ENCODE measurements at places on chromosomes 6 and 20.

GRCh38 chr6:4891141-4891540 lies 112.7 kb downstream of the RPP40 start:
- no peak for DNase-seq

DNA sequence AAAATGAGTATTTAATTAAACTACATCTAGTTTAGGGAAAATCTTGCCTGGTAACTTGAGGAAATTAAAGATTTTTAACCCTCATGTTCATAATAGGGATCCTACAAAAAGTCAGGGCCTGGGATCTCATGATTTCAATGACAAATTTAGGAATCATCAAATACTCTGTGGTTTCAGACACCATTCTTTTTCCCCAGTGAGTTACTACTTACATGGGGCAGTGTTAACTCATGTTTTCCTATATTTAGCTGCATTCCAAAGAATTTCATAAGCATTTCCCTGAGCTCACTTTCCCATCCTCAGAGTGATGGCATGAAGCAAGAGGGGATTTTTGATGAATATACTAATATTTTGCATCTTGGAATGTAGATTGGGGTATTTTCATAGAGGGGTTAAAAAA lies 321.7 kb downstream of the CENPW start:
- DNase-seq = no peak

DNA sequence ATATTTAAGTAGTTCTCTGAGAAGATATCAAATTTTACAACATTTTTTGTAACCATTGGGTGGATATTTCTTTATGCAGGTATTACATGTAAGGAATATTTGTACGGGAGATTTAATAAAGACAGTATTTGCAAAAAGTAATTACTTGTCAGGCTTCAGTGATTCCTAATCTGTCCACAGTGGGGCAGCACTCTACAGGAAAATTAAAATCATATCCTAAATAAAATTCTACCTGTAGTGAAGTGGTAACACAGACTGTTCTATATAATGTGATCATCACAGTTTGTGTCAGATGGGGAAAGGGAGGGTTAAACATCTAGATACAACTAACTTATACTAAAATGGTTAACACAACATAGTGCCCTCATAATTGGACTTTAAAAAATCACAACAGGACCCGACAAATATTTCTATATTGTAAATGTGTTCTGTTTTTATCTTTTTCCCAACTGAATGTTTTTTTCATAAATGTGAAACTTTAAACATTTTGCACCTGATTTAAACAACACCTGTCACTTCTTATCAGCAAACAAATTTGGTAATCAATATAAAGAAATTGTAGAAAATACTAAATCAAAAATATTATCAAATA lies 145.6 kb upstream of the MANEA start:
- DNase-seq = no peak

DNA sequence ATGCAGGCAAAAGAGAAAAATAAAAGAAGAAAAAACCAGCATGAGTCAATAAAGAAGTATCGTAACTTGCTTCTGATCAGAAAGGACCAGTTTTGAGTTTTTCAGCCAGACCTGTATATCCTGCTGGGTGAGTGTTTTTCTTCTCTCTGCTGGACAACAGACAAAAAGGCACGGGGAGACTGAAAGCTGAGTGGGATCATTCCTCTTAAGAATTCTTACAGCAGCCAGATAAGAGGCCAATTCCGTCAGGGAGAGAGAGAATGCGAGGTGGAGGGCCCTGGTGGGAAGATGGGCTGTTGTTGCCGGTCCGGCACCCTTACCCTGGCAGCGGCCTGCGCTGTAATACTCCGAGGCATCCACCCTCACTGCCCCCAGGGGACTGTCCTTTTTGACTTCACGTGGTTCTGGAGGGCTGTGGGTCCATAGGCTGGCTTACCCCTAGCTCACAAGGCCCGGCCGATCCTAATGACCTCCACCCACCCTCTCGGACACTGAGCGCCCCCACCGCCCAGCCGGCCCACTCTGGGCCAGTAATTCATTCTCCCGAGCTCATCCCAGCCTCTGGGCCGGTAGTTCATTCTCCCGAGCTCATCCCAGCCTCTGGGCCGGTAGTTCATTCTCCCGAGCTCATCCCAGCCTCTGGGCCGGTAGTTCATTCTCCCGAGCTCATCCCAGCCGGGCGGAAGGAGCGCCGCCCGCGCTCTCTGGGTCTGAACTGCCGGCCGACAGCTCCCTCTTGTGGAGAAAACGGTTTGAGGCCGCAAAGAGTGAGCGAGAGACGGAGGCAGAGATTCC lies 118.3 kb upstream of the SIRPA start:
- DNase-seq = peak; percentile 67

GRCh38 chr6:99818161-99818560 lies 175.9 kb downstream of the MCHR2 start:
- DNase-seq = no peak

DNA sequence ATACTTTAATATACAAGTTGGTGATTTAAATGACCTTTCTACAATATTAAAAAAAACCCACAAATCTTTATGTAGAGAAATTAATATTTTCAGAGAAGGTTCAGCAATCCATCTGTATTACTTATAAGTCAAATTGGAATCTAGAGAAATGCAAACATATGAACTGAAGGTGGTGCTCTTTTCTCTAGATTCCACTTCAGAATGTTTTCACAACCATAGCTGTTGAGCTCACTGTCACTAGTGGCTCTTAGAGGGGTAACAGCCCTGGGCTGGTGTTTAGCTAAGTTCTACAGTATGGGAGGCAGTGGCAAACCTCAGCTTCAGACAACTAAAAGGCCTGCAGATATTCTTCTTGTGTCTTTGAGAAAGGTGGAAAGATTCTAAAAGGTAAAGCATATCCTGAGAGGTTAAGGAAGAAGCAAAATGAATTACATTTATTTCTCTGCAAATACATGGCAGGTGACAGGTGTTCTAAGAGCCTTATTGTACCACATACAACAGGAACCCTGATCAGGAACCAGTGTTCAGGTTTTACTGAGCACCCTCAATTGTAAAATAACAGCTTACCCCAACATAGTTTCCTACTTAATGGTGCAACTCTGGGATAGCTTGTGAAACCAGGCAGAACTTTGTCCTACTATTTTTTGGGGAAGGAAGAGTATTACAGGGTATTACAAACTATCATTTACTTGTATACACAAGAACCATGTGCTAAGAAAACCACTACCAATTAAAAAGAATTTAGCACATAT lies 56.6 kb upstream of the SAMHD1 start:
- DNase-seq = no peak

DNA sequence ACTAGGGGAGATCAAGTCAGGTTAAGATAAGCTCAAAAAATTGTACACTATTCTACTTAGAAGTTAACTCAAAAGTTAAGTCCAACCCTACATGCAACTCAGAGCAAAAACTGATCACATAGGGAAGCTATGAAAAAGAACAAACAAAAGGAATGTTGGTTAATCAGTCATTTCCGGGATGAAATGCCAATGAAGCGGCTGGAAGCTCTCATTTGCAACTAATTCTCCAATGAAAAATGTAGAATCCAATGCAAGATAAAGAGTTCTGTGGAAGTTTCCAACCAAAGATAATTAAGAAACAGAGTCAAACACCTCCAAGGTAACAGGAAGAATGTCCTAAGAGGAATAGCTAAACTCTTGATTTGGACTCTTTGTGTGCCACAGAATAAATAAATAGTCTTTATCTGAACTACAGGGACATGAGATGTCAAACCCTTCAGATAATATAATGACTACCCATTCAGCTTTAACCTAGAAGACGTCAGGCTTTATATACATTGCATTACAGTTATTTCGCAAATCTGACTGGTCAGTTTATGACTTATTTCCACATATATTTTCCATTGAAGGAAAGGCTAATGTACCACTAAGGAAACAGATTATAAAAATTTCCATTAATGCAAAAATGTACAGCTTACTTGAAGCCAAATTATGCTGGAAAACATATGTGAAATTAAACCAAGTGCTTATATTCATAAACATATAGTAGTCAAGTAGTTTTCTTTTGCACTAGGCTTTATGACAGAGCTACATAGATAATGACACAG lies 48.0 kb upstream of the DST start:
- no peak for DNase-seq

DNA sequence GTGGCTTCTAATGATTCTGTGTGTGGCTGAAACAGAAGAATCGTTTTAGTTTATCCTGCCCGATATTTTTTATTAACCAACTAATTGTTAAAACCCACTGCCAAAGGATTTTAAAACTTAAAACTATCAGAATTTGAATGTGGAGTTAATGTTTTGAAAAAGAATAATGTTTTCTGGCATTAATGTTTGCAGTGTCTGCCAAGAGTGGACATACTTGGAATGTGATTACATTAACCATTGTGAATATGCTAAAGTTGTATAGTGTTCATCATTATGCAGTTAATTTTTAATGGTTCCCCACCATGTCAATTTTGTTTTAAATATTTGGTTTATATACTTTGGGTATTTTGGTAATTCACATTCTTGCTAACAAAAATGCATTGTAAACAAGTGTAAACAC lies 24.4 kb downstream of the DCBLD1 start:
- DNase-seq = no peak

DNA sequence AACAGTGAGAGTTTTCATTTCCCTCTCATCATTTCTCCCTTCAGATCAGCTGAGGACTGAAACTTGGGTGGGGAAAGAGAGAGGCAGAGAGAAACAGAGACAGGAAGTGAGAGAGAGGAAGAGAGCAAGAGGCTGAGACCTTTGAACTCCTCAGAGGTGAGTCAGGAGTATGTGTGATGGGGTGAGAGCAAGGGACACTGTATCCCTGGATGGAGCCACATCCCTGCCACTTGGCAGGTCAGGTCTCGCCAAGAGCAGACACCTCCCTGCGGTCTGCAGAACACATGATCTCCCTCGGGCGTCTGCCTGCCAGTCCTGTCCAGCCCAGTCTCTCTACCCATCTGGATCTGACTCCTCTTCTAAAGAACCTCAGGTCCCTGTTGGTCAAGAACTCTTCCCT lies 62.7 kb upstream of the SYNDIG1 start:
- DNase-seq = no peak

DNA sequence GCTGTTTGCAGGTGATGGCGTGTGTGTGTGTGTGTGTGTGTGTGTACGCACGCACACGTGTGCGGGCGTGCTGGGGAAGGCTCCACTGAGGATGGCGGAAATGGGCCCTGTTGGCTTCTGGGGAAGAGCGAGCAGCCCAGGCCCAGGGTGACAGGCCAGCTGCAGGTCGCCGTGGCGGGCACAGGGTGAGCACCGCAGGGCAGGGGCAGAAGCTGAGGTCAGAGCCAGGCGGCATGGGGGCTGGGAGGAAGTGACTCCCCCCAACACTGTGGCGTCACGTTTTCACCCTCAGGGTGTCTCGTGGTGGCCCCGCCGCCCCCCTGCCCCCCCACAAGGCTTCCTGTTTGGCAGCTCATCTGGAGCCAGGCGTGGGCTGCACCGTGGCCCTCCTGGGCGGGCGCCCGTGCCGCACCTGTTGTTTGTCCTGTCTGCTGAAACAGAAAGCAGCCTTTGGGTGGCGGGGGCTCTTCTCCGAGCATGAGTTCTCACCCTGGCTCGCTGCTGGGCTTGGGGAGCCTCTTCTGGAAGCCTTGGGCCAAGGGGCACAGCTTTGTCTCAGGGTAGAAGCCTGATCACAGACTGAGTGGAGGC lies 7.1 kb downstream of the RBM38 start:
- peak; percentile 78 for DNase-seq

DNA sequence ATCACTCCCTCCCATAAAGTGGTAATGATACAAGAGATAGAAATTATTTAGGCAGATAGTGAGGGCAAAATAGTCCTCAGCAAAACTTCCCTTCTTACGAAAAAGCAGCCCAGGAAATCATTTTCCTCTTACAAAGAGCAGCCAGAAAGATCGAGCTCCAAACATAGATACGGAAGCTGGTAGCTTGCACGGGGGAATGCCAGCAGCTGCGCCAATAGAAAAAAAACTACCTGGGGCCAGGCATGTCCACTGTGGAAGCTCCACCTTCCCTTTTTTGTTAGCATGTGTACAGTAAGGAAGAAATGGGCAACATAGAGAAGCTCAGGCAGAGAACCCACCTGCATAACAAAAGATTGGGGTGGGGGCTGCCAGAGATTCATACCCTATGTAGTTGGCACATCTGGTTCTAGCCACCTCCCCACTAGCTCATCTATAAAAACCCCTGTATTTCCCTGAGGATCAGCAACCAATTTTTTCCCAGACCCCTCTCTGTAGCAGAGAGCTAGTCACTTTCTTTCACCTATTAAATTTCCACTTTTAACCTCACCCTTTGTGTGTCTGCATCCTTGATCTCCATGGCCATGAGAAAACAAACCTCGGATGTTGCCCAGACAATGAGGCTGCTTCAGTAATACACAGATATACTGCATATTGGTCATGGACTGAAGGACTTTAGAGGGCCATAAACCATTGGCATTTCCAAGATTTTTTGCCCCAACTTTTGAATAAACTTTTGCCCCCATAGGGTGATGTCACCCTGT lies 52.1 kb downstream of the SOD2 start:
- no peak for DNase-seq

DNA sequence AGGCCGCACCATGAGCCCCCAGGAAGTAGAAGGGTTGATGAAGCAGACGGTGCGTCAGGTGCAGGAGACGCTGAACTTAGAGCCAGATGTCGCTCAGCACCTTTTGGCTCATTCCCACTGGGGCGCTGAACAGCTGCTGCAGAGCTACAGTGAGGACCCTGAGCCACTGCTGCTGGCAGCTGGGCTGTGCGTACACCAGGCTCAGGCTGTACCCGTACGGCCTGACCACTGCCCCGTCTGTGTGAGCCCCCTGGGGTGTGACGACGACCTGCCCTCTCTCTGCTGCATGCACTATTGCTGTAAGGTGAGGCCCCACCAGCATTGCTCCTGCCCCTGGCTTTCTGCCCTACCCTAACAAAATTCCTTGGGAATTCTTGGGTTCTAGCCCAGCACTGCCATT lies 13.1 kb downstream of the DNPH1 start:
- DNase-seq = no peak

- DNase-seq = no peak
Measured at GRCh38 chr20:13718171-13718570, 66.5 kb downstream of the ESF1 start.

- no peak for DNase-seq
Measured at GRCh38 chr6:158027590-158028285, 46.1 kb downstream of the SYNJ2 start.

DNA sequence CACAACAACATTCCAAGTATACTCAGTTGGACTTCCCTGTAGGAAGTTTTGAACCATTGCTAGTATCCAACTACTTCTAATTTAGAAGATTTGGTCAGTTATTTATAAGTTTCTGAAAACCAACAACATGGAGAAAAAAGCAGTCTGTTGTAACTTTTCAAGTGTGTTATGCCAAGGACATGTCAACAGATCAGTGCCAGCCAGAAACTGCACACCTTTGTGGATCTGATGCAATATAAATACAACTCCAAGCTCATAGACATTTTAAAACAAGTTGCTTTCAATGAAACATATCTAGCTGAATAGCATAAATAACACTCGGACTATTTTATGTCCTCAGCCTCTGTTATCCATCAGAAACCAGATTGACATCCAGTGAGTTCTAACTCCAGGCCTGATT lies 58.3 kb upstream of the CARMIL1 start:
- no peak for DNase-seq

Measured in activated T-helper 9 cell treated with anti-CD3 and anti-CD28 coated beads, Interleukin-2, amount 50 U/mL, for 16 hours (primary cell).